ENCODE measurements at places on chromosomes 12 and 14.

GRCh38 chr12:25054076-25054782, 105.3 kb upstream of the BCAT1 start:
- no peak for DNase-seq

DNA sequence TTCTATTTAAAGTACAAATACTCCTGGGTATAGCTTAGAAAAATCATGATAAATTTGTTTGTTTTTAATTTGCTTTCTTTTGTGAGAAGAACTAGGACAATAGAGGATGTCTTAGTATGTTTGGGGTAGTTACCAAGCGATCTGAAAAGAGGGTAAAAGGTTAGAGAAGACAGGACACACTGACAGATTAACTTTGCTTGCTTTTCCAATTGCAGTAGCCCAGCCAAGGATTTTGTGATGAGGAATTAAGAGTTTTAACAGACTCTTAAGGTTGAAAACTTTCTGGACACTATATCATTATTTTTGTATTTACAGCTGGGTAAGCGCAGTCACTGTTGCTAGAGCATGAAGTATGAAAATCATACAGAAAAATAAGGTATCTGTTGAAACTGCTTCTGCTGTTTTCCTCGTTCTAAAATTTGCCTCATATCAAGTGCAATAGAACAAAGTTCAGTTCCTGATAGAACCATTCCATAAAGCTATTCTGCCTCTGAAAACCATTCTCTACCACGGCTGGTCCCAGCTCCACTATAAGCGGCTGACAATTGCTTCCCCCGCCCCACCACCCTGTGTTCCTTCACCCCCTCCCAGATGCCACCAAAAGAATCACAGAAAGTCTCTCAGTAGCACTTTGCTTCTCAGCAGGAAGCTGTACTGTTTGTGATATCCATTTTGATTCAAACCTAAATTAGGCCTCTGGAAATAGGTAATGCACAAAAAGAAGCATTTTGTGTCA, 413.4 kb downstream of the BCAT1 start:
- DNase-seq = no peak

DNA sequence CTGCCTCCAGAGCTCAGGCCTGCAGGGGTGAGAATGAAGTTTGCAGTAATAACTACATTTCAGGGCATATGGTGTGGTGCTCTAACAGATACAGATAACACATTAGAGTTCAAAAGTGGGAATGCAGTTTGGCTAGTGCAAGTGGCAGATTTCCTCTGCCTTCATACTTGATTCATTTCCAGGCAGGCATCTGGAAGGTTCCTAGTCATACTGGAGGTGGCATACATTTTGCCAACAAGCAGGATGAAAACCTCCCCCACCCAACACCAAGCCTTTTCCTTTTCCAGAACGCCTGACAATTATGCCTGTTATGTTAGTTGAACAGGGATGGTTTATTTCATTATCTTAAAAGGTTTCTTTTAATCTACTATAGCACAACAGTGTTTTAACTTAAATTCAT, 24.3 kb downstream of the VTI1B start:
- no peak for DNase-seq

DNA sequence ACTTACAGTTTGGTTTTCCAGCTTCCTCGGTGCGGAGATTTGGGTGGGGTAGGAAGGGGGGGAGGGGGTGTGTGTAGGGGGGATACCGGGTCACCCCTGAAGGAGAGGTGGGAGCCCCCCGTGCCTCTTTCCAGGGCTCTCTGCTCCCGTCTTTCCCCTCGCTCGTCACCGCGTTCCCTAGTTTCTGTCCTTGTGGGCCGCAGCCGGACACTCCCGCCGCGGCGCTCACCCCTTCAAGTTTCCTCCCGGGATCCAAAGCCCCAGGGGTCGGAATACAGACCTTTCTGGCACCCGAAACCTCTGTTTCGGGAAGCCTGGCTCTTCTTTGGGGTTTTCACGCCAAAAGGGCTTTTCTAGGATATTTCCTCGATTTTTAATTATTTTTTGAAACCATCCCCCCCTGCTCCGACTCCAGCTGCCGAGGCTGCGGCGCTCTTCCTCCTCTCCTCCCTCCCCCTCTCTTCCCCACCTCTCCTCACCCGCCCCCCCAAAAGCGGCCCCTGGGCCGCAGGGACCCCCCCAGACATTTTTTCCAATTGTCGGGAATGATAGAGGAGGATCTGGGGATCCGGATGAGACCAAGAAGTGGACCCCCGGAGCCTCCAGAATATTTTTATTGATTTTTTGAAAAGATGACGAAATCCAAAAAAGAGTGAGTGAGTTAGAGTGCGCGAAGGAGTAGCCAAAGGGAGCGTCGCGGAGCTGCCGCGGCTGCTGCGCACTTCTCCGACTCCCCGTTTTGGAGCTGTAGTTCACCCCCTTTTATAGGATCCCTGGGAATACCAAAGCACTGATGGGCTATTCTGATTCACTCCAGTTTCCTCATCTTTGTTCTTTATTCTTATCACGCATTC, 1.7 kb downstream of the CCND2 start:
- DNase-seq = peak; percentile 49

DNA sequence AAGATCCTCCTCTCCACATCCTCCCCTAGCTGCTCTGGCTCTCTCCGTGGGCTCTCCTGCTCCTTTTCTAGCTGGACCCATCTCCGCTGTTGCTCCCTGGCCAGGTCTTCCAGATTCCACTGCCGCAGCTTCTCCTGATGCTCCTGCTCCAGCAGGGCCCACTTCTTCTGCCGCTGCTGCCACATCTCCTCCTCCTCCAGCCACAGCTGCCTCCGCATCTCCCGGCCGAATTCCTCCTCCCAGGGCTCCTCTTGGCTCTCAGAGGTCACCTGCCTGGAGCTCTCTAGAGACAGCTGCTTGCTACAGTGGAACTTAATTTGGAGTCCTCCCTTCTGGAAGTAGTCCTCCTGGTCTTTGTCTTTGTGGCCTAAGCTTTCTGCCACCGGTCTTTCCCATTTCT, 5.5 kb downstream of the FAM186B start:
- DNase-seq = no peak

DNA sequence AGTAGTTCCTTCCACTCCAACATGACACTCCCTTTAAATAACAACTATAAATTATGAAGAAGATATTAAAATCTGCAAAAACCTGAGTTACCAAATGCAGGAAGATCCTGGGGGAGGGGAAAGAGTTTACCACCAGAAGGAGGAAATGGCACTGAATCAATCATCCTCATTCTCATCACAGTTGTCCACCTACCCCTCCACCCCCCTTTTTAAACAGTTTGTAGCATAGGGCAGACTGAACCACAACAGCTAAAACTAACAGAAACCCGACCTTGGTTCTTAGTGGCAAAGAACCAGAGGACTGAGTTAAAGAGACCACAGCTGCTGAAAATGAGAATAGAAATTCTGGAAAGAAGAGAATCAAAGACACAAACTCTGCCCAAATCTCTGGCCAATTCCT, 189.5 kb downstream of the MED13L start:
- peak; percentile 7 for DNase-seq

DNA sequence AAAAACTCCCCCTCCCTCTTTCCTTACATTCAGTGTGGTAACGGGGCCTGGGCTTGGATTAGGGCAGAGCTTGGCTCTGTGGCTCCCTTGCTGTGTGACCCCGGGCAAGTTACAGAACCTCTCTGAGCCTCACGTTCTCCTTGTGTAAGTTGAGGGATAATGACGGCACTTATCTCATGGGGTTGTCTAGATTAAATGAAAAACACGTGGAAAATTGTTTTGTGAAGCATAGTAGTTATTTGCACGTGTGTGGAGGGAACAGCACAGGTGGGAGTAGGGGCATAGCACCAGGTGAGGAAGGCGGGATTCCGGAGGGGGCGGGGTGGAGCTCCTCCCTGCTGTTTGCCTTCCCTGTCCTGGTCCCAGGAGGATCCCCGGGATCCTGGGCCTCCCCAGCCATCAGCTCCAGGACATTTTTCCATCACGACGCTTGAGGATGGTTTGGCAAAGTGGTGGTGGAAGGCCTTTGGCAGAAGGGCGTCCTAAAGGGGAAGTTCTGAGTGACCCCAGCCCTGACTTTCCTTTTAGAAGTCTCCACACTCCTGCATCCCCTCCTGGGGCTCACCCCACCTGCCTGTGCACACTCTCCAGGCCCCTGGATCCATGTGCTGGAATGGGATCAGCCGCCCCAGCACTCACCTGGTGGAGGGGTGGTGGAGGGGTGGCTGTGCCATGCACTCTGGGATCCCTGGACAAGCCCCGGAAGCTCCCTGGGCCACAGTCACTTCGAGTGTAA, 22.7 kb downstream of the LRTM2 start:
- no peak for DNase-seq

- no peak for DNase-seq
Measured at GRCh38 chr12:64545081-64545382, 65.3 kb upstream of the RASSF3 start.

- no peak for DNase-seq
Measured at GRCh38 chr14:101594511-101595148, 33.3 kb downstream of the DIO3 start.

DNA sequence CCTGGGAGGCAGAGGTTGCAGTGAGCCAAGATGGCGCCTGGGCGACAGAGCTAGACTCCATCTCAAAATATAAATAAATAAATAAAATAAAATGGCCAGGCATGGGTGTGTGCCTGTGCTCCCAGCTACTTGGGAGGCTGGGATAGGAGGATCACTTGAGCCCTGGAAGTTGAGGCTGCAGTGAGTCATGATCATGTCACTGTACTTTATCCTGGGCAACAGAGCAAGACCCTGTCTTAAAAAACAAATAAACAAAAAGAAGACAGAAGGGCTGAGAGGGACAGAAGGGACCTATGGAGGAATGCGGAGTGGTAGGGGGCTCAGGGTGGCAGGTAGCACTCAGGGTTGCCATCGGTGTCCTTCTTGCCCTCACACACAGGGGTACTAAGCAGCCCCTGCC, 40.8 kb downstream of the PRPF40B start:
- no peak for DNase-seq

- DNase-seq = no peak
Measured at GRCh38 chr12:131209082-131210070, 255.7 kb downstream of the ADGRD1 start.

GRCh38 chr14:89187501-89187900, 229.5 kb downstream of the FOXN3 start:
- DNase-seq = peak; percentile 50

GRCh38 chr12:89697296-89697695, 11.3 kb downstream of the ATP2B1 start:
- DNase-seq = no peak

GRCh38 chr12:76558684-76559399, 729 bp downstream of the OSBPL8 start:
- peak; percentile 34 for DNase-seq

DNA sequence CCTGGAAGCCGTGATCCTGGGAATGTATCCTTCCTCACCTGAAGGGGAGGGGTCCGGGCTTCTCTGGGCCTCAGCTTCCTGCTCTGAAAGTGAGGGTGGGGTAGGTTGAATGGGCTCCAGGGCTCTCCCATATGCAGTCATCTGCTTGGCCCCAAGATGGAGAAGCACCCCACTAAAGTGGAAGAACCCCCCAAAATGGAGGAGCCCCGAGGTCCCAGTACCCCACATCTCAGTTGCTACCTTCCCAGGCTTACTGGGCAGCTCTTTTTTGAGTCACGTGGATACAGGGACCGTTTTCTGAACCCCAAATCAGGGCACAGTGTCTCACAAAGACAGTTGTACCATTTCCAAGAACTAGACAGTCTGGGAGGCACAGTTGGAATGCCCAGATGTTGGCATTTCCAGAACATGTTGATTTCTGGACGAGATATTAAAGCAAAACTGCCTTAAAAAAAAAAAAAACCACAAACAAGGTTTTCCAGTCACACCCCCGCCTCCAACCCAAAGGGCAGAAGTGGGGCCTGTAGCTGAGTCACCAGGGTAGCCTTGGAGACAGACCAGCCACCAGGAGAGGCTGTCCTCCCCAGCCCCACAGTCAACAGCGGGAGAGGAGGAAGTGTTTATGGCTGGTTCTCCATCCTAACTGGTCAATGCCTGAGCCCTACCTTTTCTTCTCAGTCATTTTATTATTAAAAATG, 12.1 kb downstream of the VASH1 start:
- peak; percentile 85 for DNase-seq

GRCh38 chr12:70840656-70841350, 79.7 kb downstream of the PTPRR start:
- DNase-seq = peak; percentile 45

DNA sequence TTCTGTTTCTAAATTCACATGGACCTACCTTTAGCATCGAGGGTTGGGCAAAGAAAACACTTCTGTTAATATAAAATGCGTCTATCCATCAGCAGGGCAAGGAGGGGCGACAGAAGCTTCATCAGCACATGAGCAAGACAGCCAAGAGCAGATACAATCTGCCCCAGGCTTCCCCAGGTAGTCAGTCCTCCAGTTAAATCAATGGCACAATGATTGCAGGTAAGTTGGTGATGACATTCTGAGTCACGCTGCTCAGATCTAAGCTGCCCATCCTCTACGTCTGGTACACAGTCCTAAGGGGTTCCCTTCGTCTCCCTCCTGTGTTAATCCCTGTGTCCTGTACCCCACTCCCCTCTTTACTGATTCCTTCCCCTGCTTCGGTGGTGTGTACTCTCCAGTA, 38.8 kb downstream of the MAP3K9 start:
- no peak for DNase-seq

GRCh38 chr12:30203981-30204380, 420.2 kb upstream of the TMTC1 start:
- DNase-seq = no peak

DNA sequence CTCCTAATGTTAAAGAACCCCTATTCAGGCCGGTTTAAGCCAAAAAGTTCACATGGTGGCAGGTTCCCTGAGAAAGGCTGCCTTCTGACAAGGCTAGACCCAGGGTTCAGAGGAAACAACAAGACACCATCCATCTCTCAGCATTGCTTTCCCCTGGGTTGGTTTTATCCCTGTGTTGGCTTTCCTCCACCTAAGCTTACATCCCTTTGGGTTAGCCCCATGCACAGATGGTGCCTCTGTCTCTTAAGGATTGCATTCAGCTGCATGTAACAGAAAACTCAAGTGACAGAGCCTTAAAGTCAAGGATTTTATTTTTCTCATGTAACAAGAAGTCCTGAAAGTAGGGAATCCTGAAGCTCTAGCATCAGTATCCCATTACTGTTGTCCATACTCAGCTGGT, 42.8 kb upstream of the RIN3 start:
- DNase-seq = no peak

DNA sequence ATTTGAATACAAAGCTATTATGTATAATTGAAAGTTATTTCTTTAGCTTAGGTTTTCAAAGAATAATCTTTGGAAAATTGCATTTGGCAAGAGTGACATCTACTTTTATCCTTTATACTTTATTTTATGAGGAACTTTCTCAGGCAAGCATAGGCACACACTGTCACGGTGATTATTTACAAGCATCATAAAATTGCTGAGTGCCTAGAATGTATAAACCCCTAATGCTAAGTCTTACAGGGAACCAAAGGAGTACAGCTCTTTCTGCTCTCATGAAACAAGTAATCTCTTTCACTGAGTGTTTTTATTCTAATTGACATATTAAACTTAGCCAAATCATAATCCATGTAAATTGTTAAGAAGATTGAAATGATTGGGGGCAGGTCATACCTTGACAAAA, 154.9 kb downstream of the FSCB start:
- DNase-seq = no peak

- DNase-seq = no peak
Measured at GRCh38 chr12:21599143-21599999, 5.3 kb downstream of the GYS2 start.

GRCh38 chr14:50344116-50344775, 32.1 kb downstream of the DMAC2L start:
- DNase-seq = peak; percentile 65

- DNase-seq = no peak
Measured at GRCh38 chr12:16927259-16927658, 321.3 kb upstream of the LMO3 start.
